Fibroblast of skin of right biceps (primary cell): ENCODE measurements at places on chromosomes 6 and 20.

DNA sequence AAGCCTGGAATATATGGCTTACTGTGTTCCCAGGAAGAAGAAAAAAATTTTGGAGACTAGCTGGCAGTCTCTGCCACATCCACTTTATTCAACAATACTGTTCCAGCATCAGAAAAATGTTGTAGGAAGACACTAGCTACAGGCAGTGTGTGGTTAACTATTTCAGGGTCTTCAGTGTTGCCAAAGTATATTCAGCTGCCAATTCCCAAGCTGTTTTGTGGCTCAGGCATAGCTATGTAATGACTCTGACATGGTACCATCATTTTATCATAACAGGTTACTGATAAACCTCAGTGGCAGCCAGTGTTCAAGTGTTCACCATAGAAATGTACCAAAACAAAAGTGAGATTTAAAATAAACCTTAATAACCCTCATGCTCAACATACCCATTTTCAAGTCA lies 503.1 kb downstream of the ADGRB3 start:
- DNase-seq = peak; percentile 8

DNA sequence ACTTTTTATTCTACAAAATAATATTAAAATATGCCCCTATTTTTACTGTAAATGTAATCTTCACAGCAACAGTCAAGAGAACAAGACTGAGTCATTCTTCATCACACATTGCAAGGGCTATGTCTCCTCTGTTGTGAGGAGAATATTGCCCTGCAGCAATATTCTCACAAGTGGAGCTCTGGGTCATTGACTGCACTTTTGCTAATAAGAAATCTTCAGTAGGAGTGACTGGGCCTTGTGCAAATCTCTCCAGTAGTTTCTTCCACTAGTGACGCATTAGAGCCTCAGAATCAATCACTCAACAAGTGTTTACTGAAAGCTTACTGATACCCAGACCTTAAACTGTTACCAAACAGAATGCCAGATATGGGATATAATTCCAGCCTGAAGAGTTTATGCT lies 49.1 kb downstream of the LAMA2 start:
- DNase-seq = peak; percentile 6

DNA sequence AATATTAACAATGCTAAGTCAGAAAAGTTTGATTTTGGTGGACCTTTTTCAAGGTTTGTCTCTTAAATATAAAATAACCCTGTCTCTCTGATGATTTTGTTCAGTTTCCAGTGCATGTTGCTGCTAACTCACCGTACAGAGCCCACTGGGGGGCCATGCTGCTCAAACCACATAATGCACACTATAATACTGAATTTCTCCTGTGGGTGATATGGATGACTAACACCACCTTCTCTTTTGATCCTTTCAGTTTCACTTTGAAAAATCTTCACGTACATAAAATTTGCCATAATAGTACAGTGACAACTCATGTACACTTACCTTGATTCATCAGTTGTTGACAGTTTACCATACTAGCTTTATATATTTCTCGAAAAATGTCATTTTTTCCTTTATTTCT lies 506.6 kb upstream of the MAN1A1 start:
- DNase-seq = peak; percentile 12

DNA sequence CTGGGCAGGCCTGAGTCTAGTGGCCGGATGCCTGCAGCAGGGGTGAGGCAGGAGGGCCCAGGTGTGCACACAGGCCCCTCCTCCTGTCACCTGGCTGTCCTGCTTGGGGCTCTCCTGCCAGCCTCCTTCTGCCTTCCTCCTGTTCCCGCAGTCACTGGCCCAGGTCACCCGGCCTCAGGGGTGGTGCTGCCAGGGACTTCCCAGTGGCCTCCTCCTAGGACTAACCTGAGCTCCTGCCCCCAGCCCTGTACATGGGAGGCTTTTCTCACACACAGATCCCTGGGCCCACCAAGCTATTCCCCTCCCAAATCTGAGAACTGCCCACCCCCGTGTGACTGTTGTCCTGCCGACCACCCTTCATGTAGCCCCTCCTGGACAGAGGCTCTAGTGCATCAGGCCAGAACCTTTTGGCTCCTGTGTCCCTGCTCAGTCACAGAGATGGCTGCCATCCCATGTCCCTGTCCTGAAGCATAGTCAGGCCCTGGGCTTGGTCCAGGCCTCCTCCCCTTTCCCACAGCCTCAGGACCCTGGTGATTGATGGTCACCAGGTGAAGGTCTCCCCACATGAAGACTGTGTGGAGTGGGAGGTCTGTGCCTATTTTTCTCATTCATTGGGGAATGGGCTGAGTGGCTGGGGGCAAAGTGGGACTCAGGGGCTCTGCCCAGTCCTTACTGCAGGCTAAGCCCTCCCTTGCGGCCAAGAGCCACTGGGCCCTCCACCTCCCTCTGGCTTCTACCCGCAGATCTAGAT lies 1.1 kb upstream of the ULBP1 start:
- no peak for DNase-seq

- DNase-seq = peak; percentile 20
Measured at GRCh38 chr6:154605178-154605881, 94.8 kb upstream of the CNKSR3 start.

DNA sequence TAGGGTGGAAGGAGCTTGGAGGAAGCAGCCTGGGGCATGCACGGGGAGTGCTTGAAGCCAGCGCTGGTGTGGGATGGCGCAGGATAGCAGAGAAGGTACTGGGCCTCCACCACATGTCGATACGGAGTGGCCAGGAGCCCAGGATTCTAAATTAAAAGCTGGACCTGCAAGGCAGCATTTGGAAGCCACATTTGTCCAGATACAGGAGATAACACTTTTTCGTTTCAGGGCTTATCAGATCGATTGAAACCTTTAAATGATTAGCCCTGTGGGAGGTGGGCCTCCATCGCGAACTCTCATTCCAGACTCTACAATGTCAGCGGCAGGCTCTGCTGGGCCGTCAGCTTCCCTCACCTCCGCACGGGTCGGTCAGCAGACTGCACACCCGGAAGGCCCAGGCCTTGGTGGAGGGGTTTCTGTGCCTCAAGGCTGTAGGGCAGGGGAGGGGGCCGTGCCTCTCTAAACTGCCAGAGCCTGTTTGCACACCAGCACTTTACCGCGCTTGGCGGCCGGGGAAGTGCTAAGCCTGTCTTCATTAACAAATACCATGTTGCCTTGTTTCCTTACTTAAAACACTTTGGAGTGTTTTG lies 17.9 kb downstream of the EDN3 start:
- no peak for DNase-seq

- DNase-seq = no peak
Measured at GRCh38 chr20:54914995-54915394, 439.6 kb downstream of the DOK5 start.

GRCh38 chr6:112113918-112114317 lies 26.5 kb downstream of the FAM229B start:
- DNase-seq = no peak

DNA sequence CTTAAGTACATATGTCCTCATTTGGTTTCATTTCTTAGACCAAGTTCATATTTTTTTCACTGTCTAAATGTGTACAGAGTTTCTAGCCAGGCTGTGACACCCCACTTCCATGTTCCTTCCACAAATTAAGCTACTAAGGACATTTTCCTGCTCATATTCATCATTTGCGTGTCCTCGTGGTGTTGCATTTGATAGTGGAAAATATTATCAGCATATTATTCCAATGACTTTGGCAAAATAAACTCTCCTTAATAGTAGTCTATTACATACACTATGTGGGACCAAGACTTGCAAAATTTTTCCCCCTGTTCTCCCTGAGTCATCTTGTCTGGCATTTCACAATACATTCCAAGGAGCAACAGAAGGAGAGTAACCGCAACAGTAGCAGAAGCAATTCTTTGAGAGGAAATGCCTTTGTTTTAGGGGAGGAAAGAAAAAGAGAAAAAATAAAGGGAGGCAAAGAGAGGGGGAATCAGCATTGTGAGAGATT lies 599.2 kb downstream of the COL12A1 start:
- peak; percentile 98 for DNase-seq

DNA sequence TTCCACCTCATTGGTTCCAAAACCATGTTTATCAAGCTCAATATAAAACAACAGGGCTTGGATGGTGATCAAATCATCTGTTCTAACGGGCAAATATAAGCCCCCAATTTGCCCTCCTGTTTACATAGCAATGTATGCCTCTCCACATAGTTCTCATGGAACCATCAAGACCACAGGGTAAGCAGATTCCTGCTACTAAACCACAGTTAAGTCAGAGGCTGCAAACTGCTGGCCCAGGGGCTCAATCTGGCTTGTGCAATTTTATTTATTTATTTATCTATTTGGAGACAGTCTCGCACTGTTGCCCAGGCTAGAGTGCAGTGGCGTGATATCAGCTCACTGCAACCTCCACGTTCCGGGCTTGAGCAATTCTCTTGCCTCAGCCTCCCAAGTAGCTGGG lies 18.9 kb upstream of the MTHFD1L start:
- DNase-seq = no peak

GRCh38 chr6:1606780-1607515 lies 2.8 kb upstream of the FOXC1 start:
- no peak for DNase-seq

- no peak for DNase-seq
Measured at GRCh38 chr6:157562997-157563396, 182.0 kb downstream of the ZDHHC14 start.

GRCh38 chr6:142566628-142567396 lies 265.0 kb downstream of the ADGRG6 start:
- DNase-seq = peak; percentile 55

- no peak for DNase-seq
Measured at GRCh38 chr6:84921891-84922290, 157.5 kb upstream of the TBX18 start.

DNA sequence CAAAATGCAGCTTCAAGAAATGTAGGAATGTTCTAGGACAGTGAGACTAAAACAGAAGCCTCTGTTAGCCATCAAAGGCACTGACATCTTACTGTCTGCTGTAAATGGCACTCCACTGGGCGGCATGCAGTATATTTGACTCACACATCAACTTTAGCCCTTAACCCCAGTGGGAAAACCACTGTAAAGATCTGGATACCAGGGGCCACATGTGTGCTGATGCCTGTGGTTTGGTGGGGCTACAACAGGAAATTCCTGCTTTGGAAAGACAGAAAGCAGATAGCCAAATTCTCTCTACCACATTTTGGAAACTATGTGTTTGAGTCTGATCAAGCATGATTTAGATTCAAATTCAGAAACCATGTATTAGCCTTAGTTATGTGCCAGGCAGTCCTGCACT lies 4.3 kb downstream of the PFDN4 start:
- DNase-seq = peak; percentile 90

GRCh38 chr20:21358737-21359136 lies 38.6 kb downstream of the NKX2-4 start:
- DNase-seq = no peak

- peak; percentile 71 for DNase-seq
Measured at GRCh38 chr6:11224252-11224965, 8.1 kb downstream of the NEDD9 start.

DNA sequence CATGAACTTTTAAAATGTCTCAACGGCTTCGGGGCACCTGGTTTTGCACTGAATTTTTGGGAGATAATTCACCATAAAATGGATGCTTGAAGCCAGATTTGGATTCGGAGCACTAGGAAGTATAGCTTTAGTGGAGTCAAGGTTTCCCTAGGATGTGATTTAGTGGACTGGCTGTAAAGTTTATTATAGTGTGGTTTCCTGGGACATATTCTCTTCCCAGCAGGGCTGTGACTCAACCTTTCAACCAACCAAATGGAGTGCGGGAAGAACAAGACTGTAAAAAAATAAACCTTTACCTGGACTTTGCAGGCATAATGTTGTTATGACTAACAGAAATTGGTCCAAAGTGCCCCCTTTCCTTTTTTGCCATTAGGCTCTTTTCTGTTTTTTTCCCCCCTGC lies 327.4 kb upstream of the MAN1A1 start:
- DNase-seq = peak; percentile 57

DNA sequence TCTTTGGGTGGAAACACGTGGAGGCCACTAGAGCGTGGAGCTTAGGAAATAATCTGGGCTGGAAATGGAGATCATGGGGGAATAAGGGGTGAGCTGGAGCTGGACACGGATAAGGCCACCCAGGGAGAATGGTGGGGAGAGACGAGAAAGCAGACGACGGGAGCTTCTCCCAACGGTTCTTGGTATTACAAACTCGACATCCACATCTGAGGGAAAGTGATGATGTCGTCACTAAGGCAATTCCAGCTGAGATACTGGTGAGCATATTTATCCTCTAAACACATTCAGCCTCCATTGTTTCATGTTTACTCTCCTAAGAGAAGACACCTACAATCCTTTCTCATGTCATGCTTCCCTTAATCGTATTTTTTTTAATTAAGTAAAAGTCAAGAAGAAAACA lies 50.2 kb upstream of the SNX9 start:
- no peak for DNase-seq

GRCh38 chr20:52003415-52003814 lies 188.2 kb downstream of the ZFP64 start:
- DNase-seq = no peak

DNA sequence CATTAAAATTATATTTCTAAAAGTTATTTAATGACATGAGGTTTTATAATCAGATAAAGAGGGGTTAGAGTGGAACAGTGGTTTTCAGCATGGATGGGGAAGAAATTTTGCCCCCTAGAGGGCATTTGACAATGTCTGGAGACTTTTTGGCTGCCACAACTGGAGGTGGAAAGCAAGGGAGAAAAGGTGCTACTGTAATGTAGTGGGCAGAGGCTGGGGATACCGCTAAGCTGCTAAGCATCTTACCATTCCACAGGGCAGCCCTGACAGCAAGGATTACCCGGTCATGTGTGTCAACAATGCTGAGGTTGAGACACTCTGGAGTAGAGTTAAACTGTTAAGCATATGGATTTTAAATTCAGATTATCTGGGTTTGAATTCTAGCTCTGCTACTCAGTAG lies 52.9 kb upstream of the FABP7 start:
- DNase-seq = peak; percentile 16

- DNase-seq = no peak
Measured at GRCh38 chr6:132902901-132903300, 88.5 kb downstream of the RPS12 start.

DNA sequence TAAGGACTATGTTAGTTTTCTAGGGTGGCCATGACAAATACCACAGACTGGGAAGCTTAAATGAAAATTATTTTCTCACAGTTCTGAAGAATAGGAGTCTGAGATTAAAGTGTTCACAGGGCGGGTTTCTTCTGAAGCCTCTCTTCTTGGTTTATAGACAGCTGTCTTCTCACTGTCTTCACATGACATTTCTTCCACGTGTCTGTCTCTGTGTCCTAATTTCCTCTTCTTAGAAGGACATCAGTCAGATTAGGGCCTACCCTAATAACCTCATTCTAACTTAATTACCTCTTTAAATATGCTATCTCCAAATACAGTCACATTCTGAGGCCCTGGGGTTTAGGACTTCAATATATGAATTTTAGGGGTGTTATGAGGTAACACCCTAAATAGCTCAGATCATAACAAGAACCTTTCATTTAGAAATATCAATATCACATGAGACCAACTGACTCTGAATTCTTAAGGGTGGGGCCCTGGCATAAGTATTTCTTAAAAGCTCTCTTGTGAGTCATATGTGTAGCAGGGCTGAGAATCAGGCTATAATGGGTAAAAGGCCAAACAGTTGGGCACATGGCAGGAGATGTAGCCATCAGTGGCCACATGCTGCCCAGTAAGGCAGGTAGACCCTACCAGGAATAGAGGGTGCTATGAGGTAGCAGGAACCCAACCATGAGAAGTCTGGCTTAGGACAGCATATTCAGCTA lies 62.0 kb upstream of the TENT5A start:
- DNase-seq = peak; percentile 26

- DNase-seq = peak; percentile 60
Measured at GRCh38 chr6:148166339-148166968, 176.2 kb upstream of the SASH1 start.
